ENCODE measurements at places on chromosomes 6 and 20.

GRCh38 chr6:136483906-136484305, 66.3 kb downstream of the MAP7 start:
- no peak for DNase-seq

DNA sequence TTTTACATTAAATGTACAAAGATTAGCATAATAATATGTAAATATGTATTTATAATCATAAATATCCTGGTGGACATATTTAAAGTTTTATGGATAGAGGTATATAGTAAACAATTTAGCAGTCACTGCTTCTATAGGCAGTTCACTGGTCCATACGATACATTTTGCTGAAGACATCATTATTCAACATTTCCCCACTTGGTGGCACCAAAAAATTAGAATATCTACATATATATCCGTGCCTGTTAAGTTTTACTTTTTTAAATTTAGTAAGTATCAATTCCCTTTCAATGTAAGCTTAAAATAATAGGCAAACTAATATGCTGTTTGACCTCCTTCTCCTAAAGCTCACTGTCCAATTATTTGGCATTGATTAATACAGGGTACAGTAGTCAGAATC, 64.2 kb downstream of the LMBRD1 start:
- no peak for DNase-seq

DNA sequence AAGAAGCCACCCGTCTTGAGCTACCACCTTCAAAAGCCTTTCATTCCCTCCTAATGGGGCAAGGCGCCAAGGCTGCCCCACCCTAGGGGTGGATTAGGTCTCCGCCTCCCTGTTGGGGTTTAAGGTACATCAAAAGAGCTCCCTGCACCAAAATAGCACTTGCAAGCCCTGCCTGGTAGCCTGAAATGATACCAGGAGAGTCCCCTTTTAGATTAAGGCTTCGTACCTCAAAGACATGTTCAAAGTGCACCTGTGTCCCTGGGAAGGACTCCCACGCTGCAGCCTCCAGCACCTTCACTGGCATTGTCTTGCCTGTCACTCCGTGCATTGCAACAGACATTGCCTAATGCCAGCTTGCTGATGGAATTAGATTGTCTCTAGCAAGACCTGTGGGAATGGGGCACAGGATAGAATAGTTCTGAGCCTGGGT, 15.7 kb upstream of the CDKN1A start:
- DNase-seq = no peak

DNA sequence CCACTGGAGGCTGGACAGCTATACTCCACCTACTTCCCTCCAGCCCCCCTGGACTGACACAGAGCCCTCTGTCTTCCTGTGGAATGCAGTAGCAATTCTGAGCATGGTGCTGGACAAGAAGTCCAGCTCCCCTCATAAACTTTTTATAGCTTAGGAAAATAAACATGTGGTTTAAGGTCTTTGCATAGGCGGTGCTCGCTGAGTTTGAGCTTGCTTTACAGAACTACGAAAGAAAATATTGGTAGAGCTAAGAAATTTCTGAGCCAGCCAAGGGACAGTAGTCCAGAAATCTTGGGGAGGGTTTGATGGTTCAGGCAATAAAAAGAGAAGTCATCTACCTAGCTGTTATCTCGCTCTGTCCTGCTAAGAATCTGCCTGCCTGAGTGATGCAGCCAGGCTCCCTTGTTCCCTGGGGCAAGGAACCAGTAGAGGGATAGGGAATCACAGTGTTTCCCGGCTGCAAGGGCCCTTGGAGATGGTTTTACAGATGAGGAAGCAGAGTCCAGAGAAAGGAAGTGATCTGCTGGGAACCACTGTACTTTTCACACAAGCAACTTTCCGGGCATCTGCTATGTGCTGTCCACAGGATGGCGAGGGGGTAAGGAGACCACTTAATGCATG, 343.4 kb downstream of the CDC5L start:
- no peak for DNase-seq

GRCh38 chr6:163554663-163555062, 140.1 kb downstream of the QKI start:
- no peak for DNase-seq

- no peak for DNase-seq
These were observed 243.7 kb downstream of the MYLK4 start for GRCh38 chr6:2507016-2507415.

- DNase-seq = no peak
These were observed 22.8 kb upstream of the SCP2D1 start for GRCh38 chr20:18790787-18791186.

DNA sequence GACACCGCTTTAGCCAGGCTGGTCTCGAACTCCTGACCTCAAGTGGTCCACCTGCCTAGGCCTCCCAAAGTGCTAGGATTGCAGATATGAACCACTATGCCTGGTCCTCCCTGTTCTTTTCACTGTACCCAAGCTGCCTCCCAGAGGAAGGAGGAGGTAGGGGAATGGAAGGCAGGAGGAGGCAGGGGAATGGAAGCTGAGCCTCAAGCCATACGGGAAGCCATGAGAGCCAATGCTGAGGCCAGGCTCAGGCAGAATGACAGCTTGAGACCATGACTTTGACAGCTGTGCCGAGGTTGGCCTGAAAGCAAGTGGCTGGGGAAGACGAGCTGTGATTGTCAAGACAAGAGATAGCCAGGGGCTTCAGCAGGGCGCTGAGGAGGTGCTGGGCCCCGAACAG, 13.6 kb upstream of the ZNF335 start:
- DNase-seq = no peak

GRCh38 chr6:15065261-15065989, 180.4 kb upstream of the JARID2 start:
- DNase-seq = no peak

- DNase-seq = no peak
These were observed 89.5 kb downstream of the DLL1 start for GRCh38 chr6:170201361-170201760.

- no peak for DNase-seq
These were observed 2.9 kb downstream of the RAB32 start for GRCh38 chr6:146546443-146547043.

DNA sequence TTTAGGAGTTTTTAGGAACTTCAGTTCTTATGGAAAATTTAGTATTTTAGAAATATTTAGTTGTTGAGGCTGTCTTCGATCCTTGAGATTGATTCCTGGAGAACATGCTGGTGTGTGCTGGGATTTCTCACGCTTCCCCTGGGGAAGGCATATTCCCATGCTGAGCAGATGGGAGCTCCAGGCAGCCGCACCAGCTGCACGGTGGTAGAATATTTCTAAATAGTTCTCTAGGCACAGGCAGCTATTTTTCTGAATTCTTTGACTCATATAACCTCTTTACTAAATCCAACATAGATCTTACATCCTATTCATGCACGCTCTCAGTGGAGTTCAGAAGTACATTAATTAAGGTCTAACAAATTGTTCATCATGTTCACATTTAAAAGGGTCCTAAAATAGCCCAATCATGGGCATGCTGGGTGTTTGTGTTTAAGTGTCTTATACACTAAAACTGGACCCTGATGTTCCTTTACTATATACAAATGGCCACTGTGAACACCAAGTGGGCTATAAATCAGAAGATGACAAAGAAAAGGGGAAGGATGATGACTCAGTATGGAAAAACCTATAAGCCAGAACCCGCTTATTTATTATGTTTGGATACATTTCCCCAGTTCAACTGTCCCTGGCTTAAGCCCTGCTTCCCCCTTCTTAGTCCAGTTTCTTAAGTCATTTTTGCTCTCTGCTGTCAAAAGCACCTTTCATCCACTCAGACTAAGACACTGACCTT, 138.5 kb downstream of the UST start:
- no peak for DNase-seq

GRCh38 chr20:55676097-55676496, 329.2 kb downstream of the CBLN4 start:
- DNase-seq = no peak

DNA sequence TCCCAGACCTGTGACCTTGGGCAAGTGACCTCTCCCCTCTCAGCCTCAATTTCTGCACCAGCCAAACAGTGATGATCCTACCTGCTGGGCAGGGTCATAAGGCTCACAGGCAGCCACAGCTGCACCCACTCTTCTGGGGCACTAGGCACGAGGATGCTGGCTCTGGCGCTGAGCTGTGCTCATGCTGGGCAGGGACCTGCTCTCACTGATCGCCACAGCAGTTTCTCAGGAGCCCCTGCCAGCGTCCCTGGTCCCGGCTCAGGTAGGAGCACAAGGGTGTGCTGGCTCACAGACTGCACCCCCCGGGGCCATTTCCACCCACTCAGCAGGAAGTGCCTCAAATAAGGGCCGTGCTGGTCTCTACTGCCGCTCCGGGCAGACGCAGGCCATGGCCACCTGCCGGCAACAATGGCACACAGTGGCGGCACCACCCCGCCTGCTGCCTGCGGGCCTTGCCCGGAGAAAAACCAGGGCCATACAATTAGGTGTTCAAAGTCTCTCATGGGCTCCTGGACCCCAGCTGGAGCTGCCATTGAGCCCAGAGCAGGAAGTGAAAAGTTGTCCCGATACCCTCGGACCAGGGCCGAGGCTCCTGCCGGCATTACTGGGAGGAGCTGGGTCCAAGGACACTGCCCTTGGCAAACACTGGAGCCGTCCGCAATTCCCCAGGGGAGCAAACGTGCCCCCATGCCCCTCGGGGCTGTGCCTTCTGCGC, 4.6 kb upstream of the CABLES2 start:
- DNase-seq = no peak

DNA sequence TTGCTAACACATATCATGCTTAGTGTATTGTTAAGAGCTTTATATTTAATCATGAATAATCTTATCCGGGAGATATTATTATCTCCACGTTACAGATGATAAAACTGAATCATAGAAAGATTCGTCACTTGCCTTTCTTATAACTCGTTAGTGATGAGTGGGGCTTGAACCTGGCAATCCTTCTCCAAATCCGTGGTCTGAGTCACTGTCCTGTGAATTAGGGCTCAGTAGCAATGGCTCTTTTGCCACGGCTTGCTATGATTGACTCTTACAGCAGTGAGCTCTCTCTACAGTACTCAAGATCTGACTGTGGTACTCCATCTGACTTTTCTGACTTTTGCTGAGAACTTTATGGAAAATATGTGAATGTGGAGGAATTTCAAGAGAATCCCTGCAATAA, 246.9 kb downstream of the PACRG start:
- DNase-seq = no peak

DNA sequence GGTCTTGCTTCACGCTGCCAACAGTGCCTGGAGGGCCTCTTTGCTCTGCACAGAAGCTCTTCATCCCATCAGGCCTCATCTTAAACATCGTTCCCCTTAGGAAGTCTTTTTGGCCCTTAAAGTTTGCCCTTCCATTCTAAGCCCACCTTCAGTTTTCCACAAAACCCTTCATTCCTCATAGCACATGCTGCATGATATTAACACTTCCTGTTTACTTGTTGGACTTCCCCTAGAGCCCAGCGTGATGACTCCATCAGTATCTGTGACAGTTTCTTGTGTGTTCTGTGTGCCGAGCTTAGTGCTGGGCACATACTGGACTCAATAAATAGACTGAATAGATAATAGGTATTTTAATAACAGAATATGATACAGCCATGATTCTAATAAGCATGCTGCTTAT, 2.2 kb downstream of the NT5DC1 start:
- DNase-seq = no peak

- DNase-seq = peak; percentile 68
These were observed 7.7 kb upstream of the FOXF2 start for GRCh38 chr6:1381481-1382330.

DNA sequence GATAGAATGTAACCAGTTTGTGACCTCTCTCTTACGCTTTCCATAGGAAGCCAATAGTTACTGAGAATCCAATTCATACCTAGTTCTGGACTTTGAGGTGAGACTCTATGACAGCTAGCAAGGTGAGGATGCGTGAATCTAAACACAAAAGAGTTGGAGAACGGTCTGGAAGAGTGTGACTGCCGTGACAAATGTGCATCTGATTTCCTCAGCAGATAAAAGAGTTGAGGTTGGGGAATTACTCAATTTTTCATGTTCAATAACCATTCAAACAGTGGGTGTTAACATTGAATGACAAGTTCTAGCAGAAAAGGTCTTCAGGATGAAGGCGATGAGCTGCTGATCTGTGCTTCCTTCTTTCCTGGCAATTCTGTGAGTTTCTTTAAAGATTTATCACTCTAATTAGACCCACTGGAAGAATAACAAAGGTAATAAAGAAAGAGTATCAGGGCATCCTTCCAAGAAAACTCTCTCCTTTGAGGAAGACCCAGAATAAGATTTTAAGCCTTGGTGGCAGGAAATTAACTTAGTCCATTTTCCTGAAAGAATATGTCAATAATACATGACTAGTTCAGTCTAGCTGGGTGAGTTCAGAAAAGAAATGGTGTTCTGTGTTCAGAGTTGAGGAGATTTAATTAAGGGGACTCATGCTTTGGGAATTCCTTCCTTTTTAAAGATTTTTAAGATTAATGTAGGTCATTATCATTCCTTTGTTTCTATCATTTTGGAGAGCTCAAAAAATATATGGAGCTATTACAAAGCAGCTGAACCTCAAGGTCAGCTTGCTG, 24.5 kb downstream of the KIF3B start:
- no peak for DNase-seq

GRCh38 chr6:21158873-21159272, 434.7 kb upstream of the SOX4 start:
- DNase-seq = no peak

DNA sequence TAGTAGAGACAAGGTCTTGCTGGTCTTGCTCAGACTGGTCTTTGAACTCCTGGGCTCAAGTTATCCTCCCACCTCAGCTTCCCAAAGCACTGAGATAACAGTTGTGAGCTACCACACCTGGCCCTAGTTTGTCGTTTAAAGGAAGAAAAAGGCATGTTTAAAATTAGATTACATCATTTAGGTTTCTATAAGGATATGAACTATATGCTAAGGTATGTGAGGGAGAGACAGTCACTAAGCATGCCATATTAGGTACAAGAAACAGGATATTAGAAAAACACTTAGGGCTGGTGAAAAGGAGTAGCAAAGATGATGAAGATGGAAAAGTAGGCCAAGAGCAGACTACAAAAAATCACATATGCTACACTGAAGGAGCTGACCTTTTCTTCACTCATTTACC, 106.4 kb downstream of the ASCC3 start:
- no peak for DNase-seq

GRCh38 chr20:23122796-23123655, 36.9 kb upstream of the CD93 start:
- DNase-seq = no peak

GRCh38 chr6:158357570-158358216, 45.4 kb downstream of the TULP4 start:
- peak; percentile 36 for DNase-seq

- no peak for DNase-seq
These were observed 902 bp downstream of the SAMHD1 start for GRCh38 chr20:36950414-36951197.

DNA sequence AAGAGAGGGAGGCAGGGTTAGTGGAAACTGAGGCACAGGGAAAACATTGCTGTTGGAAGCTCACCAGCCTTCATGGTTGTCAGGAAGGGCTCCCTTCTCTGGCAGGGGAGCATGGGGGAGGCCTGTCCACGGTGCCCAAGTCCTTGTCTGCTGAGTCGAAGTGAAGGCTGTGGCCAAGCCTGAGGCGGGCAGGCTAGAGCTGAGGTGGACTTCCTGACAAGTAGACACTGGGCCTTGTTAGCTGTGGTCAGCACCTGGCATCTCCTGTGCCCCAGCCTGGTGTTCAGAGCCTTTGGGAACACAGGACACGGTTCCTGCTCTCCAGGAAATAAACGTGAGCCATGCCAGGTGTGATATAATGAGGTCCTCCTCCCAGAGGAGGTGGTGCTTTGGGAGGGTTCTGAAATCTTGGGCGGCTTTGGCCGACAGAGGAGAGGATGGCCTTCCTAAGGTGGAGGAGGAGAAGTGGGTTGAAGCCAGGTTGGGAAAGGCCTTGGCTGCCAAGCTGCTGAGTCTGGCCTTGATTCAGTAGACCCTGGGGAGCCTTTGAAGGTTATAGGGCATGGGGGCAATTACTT, 138.4 kb upstream of the RNF24 start:
- DNase-seq = no peak

GRCh38 chr6:73860303-73860702, 164.3 kb downstream of the CD109 start:
- no peak for DNase-seq
